Stimulated activated CD8-positive, alpha-beta memory T cell treated with anti-CD3 and anti-CD28 coated beads, Interleukin-7, amount 100 ng/mL, for 1 hour (primary cell): ENCODE measurements at places on chromosomes 2 and 18.

DNA sequence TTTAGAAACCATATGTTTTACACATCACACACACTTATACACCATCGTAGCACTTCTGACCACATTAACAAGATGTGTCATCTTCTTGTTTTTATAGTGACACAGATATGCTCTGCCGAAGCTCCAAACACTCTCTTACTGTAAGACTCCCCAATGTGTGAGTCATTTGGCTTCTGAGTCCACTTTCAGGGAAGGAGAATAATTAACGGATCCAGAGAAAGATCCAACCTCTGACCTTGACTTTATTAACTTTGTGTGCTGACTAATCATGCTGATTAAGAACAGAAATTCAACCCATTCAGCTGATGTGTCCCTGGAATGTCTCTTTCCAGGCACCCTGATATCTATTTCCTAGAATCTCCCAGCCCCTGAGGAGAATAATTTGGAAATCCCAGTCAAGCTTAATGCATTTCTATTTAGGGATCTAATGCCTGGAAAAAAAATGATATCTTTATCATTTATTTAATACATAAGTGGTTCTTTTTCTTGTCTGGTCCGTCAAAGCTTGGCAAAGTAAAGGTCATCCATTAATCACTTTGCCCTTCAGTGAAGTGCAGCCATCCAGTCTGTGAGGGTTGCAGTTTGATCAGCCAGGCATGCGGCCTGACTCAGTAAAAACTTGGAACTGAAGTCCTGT lies 615.8 kb upstream of the SYT4 start:
- DNase-seq = no peak

GRCh38 chr18:25346561-25346960 lies 5.4 kb downstream of the ZNF521 start:
- DNase-seq = no peak

GRCh38 chr2:119267604-119268003 lies 44.0 kb downstream of the STEAP3 start:
- no peak for DNase-seq

DNA sequence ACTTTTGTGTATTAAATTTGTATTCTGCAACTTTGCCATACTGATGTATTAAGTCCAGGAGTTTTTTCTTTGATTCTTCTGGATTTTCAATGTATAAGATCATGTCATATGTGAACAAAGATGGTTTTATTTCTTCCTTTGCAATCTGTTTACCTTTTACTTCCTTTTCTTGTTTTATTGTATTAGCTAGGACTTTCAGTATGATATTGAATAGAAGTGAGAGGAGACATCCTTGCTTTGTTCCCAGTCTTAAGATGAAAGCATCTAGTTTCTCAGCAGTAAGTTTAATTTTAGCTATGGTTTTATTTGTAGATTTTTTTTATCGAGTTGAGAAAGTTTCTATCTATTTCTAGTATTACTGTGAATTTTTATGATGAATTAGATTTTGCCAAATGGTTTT lies 25.5 kb downstream of the VRK2 start:
- no peak for DNase-seq

- DNase-seq = no peak
Measured at GRCh38 chr2:241081190-241081642, 20.9 kb downstream of the MTERF4 start.

- DNase-seq = no peak
Measured at GRCh38 chr2:138059487-138060300, 95.4 kb downstream of the HNMT start.
